ENCODE measurements at places on chromosomes 1 and 21.

DNA sequence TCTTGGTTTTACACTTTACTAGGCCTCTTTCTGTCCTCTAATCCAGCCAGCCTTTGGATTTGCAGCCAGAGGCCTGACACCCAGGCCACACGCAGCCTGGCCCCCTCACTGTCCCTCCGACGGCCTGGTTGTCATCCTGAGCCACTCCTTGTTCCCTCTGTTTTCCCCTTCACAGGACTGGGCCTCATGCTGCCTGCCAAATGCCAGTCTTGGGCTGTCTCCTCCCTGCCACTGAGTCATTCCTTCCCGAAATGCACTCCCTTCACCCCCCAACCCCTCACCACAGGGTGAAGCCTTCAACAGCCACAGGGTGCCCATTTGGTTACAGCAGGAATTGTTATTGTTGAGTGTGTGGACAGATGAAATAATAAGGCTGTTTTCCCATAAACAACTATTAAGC, 21.3 kb downstream of the ACOT11 start:
- DNase-seq: no peak

DNA sequence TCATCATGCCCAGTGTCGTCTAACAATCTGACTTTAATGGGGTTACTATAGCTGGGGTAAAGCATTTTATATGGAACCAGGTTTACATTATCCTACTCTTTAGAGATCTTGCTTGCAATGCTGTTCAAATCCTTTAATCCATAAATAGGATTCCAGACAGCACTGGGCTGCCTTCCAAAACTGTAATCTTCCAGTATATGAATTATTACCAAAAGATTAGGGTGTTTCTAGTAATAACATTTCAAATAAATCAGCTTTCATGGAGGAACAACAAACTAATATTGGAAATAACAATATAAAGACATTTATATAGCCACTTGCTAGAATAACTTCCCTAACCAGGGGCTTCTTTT, 88.6 kb upstream of the PLXNA2 start:
- DNase-seq: no peak

GRCh38 chr1:163770265-163770664, 448.5 kb downstream of the NUF2 start:
- no peak for DNase-seq

GRCh38 chr1:92736395-92736794, 48.5 kb downstream of the EVI5 start:
- no peak for DNase-seq

DNA sequence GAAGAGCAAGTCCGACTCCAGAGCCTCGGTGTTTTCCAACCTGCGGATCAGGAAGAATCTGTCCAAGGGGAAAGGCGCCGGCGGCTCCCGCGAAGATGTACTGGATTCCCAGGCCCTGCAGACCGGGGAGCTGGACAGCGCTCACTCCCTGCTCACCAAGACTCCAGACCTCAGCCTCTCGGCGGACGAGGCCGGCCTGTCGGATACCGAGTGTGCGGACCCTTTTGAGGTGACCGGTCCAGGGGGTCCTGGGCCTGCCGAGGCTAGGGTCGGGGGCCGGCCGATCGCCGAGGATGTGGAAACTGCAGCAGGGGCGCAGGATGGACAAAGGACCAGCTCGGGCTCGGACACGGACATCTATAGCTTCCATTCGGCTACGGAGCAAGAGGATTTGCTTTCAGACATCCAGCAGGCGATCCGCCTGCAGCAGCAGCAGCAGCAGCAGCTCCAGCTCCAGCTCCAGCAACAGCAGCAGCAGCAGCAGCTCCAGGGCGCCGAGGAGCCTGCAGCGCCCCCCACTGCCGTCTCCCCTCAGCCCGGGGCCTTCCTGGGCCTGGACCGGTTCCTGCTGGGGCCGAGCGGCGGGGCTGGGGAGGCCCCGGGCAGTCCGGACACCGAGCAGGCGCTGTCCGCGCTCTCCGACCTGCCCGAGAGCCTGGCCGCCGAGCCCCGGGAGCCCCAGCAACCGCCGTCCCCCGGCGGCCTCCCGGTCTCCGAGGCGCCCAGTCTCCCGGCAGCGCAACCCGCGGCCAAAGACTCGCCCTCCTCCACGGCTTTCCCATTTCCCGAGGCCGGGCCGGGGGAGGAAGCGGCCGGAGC, 827 bp downstream of the FMN2 start:
- DNase-seq: no peak

DNA sequence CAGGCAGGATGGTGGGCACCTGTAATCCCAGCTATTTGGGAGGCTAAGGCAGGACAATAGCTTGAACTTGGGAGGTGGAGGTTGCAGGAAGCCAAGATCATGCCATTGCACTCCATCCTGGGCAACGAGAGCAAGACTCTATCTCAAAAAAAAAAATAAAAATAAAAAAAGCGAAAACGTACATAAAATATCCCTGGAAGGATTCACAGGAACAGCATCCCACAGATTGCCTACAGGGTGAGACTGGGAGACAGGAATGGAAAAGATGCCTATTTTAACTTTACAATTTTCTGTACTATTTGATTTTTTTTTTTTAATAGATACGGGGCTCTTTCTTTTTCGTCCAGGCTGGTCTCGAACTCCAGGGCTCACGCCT, 604 bp upstream of the NBPF3 start:
- no peak for DNase-seq

GRCh38 chr21:42314616-42315295, 453 bp downstream of the TFF3 start:
- DNase-seq: no peak
